ENCODE measurements at places on chromosomes 12 and 14.

DNA sequence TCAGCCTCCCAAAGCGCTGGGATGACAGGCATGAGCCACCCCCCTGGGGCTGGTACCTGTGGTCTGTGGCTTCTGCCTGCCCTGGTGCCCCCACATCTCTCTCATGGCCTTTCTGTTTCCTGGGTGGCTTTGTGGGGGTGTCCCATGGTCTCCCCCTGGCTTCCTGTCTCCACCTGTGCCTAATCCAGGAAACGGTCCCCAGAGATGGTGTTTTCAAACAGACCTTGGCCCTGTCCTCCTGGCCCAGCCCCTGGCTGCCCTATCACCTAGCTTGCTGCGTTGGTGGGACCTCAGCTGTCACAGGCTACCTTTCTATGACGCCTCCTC lies 18.1 kb downstream of the MEG3 start:
- no peak for DNase-seq

DNA sequence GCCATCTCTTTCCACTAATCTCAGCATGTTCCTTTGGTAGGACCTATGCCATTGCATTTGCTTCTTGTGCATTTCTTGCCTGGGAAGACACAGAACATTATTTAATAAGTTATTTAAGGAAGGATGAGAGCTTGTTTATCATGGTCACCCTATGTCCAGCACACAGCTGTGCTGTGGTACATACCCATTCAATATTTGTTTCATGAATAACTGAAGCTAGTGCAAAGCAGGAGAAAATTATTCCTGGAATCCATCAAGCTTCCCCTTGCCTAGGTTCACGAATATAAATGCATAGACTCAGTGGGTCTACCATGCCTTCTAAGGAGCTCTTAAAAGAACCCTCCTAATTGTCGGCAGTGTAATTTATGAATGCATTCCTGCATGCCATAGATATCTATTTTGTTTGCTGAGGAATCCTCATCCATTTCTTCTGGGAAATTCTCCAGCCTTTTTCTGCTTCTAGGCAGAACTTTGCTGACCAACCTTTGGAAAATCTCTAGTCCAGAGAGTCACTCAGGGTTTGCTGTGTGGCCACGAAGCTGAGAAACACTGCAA lies 599.8 kb upstream of the TMEM132C start:
- no peak for DNase-seq

DNA sequence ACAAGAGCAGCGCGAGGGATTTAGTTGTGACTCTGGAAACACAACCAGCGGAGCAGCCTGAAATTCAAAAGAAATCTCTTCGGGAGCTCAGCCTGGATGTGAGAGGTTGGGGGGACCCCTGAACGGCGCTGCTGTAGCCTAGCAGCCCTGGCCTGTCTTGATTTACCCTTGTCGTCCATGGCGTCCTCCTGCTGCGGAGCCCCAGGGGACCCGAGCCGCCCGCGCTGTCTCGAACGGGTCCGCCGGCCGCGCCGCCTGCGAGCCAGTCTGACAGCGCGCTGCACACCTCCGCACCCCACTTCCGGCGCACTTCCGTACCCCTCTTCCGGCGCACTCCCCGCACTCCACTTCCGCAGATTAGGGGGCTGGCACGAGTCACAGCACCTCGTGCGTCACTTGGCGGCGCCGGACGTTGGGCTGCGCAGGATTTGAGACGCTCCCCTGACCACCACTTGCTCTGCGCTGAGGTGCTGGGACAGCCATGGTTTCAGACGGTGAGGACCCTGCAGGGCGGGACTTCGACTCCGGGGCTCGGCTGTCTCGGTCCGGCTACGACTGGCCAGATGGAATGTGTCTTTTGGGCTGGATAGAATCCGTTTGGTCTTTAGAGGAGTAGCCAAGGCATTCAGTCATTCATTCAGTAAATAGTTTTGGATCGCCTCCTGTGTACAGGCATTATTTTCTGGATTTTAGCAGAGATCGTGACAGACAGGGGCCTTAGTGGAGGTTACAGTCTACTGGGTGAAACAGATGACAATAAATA lies at the start of the genes EIF2B1 and GTF2H3:
EIF2B1 (minus strand) TSS at position 308 of the 763 bp plus-strand sequence; CDS start at position 179, 129 bp downstream.
GTF2H3 (plus strand) TSS at position 451 of the 763 bp plus-strand sequence; CDS start at position 482, 31 bp downstream.
- DNase-seq, result peak; percentile 98

- no peak for DNase-seq
Observed at GRCh38 chr12:2242816-2243215, 190.0 kb downstream of the CACNA1C start.

- DNase-seq, result no peak
Observed at GRCh38 chr14:87829543-87829942, 163.4 kb downstream of the GALC start.

DNA sequence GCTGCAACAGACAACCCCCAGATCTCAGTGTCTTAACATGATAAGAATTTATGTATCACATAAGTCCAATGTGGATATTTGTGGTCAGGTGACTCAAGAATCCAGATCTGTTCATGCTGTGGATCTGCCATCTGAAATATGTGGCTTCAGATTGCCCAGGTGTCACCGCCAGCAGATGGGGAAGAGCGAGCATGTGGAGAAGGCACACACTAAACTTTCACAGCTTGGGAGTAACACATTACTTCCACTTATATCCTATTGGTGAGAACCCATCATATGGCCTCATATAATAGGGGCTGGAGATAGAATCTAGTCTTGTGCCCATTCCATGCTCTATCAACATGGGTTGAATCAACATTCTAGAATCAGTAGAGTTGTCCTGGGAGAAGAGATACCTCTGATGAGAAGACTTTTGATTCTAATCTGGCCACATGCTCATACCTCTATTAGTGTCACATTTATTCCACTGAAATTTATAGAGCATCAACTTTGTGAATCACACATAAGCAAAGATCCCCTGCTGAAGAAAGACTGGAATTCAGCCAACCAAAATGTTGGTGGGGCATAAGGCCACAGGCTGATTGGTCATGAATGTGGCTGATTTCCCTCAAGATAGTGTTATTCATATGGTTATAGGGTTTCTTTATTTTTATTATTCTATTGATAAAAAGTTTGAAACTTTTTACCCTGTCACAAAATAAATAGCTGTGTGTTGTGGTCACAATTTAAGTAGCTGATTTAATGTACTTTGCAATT lies 6.0 kb upstream of the CALCOCO1 start:
- DNase-seq, result no peak

DNA sequence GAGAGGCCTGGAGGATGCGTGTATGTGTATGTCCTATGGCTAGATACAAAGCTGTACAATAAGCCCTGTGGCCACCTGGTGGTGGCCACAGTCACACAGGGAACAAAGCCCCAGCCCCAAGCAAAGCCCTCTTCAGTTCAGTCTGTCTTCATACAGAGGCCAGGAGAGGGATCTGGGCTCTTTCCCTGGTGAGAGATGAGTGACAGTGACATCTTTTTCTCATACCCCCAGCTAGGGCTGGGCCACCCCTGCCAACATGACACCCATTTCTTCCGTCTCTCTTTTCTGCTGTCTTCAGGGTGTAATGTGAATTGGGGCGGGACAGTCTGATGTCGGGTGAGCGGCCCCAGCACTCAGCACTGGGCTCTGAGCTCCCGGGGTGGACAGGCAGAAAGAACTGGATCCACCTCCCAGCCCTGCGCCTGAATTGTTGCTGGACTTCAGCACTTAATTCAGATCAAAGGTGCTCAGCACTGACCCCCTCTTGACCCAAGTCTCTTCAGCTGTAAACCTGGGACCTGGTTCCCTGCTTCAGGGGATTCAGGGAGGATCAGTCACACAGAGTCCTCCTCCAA lies 59.8 kb downstream of the SERPINA3 start:
- DNase-seq, result peak; percentile 61

DNA sequence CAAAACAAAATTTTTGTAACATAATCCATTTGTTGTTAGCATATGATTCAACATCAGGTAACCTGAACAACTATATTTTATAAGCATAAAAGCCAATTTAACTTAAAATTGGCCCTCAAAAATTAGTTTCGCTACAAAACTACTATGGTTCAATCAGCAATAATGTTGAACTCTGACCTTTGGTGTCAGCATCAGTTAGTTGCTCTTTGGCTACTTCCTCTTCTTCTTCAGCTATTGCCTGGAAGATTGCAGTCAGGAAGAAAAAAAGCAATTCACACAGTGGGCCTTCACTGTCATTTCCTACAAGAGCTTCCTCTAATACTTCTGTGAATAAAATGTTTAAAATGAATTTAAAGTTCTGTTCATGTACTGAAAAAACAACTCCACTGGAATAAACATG lies 78.2 kb upstream of the CFL2 start:
- no peak for DNase-seq

DNA sequence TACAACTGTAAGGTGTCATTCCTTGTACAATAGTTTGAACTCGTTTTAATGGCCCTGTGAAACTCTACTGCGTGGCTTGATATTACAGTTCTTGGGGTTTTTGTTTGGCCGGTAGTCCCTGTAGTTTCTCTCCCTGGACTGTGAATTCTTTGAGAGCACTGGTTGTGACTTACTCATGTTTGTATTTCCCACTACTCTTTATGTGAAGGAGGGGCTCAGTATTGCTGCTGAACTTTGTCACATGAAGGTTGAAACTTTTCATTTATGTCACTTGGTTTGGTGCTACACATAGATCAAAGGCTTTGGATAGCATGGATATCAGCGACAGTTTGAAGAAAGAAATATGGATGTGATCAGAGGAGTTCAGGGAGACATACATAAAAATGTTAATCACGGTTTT lies 1.5 kb upstream of the POU6F1 start:
- DNase-seq, result no peak
